ENCODE measurements at places on chromosomes 5 and 9.

- no peak for DNase-seq
Observed at GRCh38 chr5:179430193-179431175, 85.2 kb upstream of the ADAMTS2 start.

DNA sequence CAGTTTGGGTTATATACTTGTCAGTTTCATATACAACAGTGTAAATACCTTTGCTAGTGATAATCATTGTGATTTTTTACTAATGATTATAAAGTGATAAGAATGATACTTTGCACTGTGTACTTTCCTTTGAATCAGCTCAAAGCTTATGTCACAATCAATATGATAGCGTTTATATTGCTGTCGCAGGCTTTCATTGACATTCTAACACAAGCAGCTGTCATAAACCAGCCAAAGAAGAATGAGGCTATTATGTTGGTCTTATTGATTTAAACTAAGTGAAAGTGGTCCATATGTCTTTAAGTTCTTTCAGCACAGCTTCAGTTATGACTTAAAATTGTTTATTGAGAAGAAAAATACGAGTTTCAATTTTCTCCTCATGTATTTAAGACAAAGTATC is 272.7 kb upstream of the RGMB start:
- DNase-seq, result no peak

DNA sequence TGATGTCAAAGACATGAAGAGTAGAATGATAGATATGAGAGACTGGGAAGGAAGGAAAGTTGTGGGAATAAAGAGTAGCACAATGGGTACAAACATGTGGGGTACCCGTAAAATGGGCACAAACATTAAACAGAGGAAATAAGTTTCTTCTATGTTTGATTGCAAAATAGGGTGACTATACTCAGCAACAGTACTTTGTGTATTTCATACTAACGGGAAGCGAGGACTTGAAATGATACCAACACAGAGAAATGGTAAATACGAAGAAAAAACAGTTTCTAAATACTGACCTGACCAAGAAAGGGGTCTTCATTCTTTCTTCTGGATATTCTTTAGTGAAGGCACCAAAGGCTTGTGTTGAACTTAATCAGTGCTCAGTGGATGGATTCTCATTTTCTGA is 31.1 kb downstream of the ATP6V0E1 start:
- no peak for DNase-seq

DNA sequence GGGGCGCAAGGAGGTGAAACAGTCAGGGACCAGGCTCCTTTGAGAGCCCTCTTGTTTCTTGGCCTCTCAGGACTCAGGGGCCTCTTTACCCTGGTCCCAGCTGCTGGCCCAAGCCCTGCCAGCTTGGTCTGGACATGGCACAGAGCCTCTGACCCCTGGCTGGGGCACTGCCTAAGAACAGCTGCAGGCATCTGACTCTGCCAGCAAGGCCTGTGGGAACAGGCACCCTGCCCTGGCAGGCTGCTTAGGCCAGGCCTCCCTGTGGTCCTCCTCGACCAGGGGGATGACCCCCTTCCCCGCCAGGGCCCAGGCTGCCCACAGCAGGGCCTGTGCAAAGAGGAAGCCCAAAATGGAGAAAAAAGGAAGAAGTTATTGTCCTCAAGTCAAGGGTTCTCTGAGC is 25.5 kb downstream of the OLFML2A start:
- no peak for DNase-seq

DNA sequence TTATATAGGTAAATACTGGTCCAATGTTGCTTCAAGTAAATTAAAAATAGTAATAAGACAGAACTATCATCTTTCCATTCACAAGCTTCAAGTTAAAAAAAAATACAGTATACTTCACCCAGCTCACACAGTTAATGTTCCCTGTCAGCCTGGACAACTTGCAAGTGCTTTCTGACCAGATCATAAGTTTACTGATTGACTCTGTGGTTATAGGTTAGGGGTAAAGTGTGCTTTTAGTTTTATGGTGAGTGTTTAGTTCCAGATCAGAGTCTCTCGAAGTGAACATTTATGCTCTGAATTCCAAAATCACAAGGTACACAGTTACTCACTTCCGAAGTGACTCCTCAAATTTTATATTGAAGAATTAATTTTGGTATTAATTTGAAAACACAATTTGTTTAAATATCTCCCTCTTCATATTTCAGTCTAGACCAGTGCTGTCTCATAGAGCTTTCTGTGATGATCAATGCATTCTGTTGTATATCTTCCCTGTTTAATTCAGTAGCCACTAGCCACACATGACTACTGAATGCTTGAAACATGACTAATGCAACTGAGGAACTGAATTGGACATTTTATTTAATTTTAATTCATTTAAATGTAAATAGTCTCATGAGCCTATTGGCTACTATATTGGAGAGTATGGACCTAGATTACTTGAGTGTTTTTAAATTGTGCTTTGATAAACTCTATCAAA is 90.7 kb downstream of the MEF2C start:
- no peak for DNase-seq

DNA sequence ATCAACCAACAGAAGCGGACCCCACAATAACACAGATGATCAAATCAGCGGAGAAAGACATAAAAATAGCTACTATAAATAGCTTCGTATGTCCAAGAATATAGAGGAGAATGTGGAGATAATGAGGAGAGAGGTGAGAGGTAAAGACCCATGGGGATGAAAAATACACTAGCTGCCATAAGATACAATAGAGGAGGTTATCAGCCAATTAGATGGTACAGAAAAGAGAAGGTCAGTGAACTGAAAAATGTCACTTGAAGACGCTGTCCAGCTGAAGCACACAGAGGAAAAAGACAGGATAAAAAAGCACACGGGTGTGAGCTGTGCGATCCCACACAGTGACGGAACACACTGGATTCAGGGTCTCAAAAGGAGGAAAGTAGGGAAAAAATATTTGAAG is 73.4 kb downstream of the OLFM1 start:
- DNase-seq, result no peak

GRCh38 chr9:38419181-38419580 is 5.1 kb downstream of the IGFBPL1 start:
- no peak for DNase-seq

- no peak for DNase-seq
Observed at GRCh38 chr5:90690307-90690706, 131.7 kb downstream of the ADGRV1 start.

DNA sequence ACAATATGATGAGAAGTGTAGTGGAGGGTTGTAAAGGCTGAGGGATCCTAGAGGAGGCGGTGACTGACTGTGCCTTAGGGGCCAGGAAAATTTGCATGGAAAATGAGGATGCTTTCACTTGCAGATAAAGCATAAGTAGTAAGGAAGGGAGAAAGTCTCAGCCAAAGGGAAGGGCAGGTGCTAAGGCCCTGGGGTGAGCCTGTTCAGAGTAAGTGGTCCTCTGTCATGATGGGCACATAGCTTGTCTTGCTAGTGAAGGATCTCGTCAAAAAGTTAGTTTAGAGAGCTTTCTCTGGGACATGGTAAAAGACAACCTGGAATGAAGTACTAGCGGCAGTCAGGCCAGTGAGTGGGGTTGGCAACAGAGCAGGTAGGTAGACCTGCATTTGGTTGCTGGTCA is 75.4 kb upstream of the CPLX2 start:
- DNase-seq, result no peak

- no peak for DNase-seq
Observed at GRCh38 chr9:73059247-73059646, 92.4 kb upstream of the ANXA1 start.

- DNase-seq, result peak; percentile 19
Observed at GRCh38 chr9:5633243-5633642, 4.3 kb downstream of the RIC1 start.

DNA sequence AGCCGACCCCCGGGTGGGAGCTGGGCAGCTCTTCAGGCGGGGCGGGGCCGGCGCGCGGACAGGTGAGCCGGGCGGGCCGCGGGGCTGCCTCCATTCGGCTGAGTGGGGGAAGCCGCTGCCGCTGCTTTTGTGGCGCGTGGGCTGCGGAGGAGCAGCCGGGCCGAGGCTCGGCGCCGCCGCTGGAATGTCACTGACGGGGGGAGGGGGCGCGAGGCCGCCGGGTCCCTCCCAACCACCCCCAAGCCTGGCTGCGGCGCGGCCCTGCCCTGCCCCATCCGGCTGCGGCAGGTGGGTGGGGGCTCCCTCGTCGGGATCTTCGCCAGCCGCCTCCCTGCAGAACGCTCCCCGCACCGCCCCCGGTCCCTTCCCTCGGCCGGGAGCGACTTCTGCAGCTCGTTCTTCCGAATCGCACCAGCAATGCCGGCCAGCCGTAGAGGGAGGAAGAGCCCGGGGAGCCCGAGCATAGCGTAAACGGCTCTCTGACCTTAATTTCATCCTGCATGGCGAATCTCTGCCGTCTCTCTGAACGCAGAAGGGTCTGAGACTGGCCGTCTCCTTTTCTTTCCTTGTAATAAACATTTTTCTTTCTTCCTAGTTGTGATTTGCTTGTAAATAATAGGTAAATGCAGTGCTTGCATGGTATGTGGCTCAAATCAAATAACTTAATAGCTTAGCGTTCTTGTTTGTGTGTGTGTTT is 505 bp downstream of the SPTAN1 start:
- DNase-seq, result no peak

- no peak for DNase-seq
Observed at GRCh38 chr9:5449521-5450358, 602 bp upstream of the CD274 start.

GRCh38 chr5:17399931-17400330 is 98.1 kb upstream of the TAF11L2 start:
- no peak for DNase-seq

- DNase-seq, result no peak
Observed at GRCh38 chr9:32508728-32509127, 17.3 kb downstream of the RIGI start.

DNA sequence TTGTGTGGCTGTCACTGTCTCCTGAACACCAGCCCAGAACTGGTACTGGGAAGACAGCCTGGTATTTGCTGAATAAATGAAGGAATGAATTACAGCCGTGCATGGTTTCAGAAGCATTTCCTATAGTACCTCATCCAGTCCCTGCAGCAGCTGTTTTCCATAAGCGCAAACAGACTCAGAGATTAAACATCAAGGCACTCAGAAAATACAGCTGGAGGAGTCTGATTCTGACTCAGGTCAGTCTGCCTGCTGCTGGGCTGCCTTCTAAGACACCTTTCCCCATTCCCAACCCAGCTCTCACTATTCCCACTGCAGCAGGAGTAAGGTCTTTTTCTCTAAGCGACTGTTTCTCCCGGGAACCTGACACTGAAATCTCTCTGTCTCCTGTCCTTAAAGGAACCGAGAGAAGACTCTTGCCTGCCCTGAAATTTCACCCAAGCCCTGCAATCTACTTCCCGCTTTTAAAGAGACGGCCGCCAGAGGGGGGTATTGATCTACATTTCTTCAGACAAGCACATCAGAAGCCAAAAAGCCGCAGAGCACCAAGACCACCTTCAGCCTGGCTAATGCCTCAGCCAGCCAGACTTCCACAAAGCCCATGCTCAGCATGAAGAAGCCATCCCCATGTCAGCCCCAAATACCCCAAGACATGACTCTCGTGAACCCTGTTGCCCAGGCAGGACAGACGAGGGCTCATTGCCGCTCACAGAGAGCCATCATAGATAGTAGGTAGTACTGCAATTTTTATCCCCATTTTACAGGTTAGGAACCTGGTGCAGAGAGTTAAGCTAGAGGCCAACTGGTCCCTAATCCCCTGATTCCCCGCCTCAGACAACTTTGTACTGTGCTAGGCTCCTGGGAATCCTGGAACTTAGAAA is 5.4 kb upstream of the FOXI1 start:
- peak; percentile 25 for DNase-seq

DNA sequence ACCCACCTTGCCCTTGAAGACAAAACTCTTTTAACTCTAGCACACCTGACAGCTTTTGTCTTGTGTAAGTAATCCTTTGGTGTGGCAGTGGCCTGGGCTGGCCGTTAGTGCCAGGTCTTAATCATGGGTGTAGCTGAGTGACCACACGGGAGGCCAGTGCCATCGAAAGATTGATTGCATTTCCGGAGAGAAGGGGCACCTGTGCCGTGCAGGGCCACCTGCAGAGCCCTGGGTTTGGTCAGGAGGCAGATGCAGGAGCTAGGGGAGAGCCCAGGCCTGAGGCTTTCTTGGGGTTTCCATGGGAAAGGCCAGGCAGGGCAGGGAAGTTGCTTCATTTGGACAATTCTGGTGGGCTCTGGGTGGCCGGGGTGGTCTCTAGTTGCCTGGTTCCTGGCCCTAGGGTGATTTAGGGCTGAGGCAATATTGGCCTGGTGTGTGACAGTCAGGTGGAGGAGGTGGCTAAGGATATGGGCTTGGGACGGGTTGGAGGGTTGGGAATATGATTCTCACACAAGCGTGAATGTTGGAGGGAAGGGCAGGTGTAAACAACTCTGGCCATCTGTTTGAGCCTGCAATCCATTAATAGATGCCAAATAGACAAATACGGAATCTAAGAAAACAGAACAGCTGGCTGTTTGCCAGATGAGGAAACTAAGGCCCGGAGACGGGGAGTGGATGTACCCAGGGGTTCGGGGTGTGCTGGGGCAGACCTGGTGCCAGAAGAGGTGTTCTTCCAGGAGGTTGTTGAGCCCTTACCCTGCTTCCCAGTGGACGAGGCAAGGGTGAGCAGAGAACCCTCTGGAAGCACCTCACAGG is 4.6 kb downstream of the DBH start:
- DNase-seq, result no peak

DNA sequence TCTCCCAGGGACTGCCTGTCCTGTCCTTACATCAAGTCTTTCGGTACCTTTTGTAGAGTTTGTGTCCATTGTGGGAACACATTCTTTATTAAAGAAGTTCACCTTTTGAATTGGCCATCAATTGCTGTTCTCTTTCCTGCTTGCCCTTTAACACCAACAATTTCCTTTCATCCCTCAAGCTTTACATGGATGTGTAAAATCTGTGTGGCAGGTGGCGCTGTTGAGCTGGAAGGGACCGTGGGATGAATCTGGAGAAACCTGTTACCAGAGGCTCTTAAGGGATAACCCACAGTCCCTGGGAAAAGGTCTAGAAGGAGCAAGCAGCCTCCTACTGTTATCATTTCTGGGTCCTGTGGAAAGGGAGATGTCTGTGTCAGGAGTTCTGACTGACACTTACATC is 7.9 kb upstream of the ZFP62 start:
- peak; percentile 78 for DNase-seq

GRCh38 chr5:134506054-134507039 is 19.1 kb upstream of the JADE2 start:
- no peak for DNase-seq

DNA sequence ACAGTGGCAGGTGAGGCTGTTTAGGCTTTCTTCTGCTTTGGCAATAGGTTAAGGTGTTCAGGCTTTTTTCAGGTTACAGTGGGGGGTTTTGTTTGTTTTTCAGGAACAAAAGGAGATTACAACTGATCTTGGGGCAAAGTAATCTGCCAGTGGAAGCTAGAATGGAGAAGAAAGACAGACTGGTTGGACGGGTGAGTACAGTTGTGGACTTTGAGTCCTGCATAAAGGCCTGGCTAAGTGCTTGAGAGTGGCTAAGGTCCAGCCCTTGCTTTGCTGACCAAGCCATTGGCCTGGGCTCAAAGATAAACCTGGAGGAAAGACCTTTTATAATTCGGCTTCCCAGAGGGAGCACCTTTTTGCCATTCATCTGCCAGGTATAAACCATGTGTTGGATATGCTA is 63.1 kb downstream of the MTMR12 start:
- no peak for DNase-seq

- no peak for DNase-seq
Observed at GRCh38 chr9:115689331-115689730, 464.3 kb upstream of the PAPPA start.

- no peak for DNase-seq
Observed at GRCh38 chr5:138869763-138870500, 5.2 kb downstream of the LRRTM2 start.

GRCh38 chr5:34576891-34577666 is 79.0 kb upstream of the RAI14 start:
- DNase-seq, result no peak

- DNase-seq, result no peak
Observed at GRCh38 chr9:107660976-107661375, 171.4 kb upstream of the KLF4 start.

Measured in hematopoietic multipotent progenitor cell treated with erythropoietin and hydrocortisone succinate and interleukin-3 and kit ligand, for 17 days (in vitro differentiated cells).